ENCODE measurements at places on chromosomes 2 and 18.
A peak's percentile ranks its signal among the peaks of the same experiment; 100 is the strongest.

DNA sequence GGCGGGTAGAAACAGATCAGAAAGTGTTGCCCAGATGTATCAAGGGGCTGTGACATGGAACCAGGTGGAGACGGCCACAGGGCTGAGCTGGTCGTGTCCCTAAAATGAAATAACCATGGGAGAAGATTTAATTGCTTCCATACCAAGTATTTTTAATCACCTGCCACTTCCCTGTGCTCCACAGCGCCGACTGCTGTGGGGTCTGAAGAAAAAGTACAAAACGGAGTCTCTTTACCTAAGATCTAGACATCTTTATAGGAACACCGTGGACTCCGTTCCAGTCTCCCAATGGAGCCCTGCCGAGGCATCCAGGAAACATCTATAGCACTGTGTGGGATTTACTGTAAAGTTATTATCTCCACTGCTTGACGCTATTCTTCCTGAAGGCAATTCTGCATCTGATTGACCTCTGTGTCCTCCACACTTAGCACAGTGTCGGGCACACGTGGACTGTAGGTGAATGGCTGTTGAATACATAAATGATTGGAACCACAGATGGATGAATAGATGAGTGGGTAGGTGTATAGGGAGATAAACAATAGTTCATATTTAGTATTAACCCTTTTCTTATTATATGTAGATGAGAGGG is 21.6 kb upstream of the GYPC start:
- DNase-seq = peak; percentile 19

DNA sequence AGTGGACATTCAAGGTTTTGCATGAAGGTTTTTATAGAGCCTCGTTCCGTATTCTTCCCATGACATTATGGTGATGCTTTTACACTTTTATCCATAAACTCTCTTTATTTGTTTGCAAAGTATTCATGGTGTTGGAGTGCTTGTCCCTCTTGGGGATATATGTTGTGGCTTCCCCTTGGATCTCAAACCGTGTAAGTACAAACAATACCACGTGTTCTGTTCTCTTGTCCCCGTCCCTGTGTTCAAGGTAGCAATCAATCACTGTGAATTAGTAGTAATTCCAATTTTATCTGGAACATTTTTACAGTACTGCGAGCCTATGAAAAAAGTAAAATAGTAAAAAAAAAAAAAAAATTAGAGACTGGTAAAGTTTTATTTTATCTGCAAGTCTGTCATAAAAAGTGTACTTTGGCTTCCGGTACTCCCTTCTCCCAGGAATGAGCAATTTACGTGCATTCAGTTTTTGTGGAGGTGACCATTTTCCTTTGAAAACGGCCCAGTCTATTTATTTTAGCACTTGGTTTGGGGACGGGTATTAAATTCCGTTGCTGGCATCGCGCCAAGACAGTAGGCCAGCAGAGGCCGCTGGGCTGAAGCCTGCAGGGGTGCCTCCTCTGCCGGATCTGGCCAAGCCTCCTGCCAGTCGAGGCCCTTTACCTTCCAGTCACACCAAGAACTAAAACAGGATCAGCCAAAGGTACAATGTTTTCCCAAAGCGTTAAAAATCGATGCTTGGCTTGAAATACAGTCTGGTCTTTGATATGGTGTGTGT is 175.7 kb downstream of the SOCS6 start:
- no peak for DNase-seq

DNA sequence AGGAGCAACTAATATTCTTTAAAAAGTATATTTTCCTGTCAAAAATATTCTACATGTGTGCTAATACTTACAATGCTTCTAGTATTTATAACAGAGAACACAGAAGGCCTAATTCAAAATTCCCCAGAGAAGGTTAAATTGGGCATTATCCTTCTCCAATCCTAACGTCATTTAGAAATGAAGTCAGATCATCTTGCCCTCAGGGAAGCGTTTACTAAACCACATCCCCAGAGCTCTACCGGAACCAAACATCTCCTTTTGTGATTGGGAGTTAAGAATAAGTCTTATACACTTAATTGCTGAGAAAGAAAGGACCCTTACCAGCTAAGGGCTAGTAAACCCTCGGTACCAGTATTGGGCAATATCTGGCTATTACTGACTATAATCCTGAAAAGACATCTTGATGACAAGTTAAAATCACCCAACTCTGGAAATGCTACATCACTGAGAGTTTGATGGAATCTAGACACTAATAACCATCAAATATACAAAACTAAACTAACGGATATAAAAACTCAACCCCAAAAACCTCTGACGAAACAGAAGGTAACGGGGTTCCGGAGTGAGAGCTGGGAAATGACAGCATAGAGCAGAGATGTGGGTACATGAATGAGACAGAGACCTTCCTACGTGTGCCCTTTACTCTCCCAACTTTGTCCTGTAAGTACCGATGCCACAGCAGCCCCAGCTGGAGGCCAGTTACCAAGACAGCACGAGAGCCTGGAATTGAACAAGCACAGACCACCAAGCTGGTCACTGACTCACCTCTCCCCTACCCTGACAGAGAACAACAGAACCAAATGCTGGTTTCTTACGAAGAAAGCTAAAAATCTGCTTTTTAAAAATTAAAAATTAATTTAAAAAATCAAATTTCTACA is 35.0 kb downstream of the WDSUB1 start:
- no peak for DNase-seq

DNA sequence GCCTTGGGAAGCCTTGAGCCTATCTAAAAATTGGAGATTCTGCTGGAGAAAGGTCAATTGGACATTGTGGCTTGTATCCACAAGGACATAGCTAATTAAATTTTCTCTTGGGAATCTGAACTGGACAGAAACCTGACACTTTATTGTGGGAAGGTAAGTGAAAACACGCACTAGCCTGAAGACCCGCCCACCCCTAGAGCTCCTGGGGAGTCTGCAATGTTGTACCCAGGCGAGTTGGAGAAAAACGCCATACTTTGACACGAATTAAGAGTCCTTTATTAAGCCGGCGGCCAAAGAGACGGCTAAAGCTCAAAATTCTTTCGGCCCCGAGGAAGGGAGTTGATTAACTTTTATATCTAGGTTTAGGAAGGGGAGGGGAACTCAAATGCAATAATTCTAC is 1.2 kb upstream of the ZNF892 start:
- DNase-seq = no peak

GRCh38 chr2:192190474-192190873 is 4.3 kb downstream of the TMEFF2 start:
- DNase-seq = no peak

DNA sequence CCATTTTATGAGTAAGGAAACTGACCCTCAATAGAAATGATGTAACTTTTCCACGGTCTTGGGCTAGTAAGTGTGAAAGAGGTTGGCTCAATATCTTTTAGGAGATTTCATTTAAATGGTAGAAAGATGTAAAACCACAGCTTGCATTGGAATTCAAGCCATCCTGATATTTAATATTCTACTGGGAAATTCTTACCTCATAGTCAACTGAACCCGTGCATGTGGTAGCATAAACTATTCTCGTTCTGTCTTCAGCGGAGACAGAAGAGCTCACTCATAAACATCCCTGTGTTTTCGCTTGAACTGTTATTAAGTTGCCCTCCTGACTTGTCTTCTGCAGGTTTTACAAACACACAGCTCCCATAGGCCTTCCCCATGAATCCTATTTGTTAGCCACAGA is 8.5 kb upstream of the SPATS2L start:
- DNase-seq = no peak

GRCh38 chr18:48135436-48135966 is 205.0 kb upstream of the SMAD2 start:
- no peak for DNase-seq

DNA sequence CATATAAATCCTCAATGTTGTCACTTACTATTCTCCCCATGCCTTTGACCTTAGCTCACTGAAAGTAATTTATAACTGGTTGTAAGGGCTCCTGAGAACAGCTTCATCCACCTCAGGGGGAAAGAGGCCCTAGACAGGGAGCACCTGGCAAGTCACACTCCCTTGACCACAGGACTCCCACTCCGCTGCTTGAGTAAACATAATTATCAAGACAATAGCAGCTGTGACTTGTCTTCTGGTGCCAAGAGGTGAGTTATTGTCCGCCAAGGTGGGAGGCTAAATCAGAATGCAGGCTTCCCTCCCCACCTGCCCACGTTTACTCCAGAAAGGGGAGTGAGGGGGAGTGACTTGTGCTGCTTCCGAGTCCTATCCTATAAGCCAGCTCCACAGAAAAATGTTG is 230.6 kb upstream of the LRATD1 start:
- DNase-seq = no peak

- DNase-seq = no peak
These were observed 7.3 kb downstream of the IL1RN start for GRCh38 chr2:113134717-113135116.

GRCh38 chr2:96150791-96151594 is 5.8 kb upstream of the DUSP2 start:
- DNase-seq = no peak
